ENCODE measurements at places on chromosomes 7 and 10.

DNA sequence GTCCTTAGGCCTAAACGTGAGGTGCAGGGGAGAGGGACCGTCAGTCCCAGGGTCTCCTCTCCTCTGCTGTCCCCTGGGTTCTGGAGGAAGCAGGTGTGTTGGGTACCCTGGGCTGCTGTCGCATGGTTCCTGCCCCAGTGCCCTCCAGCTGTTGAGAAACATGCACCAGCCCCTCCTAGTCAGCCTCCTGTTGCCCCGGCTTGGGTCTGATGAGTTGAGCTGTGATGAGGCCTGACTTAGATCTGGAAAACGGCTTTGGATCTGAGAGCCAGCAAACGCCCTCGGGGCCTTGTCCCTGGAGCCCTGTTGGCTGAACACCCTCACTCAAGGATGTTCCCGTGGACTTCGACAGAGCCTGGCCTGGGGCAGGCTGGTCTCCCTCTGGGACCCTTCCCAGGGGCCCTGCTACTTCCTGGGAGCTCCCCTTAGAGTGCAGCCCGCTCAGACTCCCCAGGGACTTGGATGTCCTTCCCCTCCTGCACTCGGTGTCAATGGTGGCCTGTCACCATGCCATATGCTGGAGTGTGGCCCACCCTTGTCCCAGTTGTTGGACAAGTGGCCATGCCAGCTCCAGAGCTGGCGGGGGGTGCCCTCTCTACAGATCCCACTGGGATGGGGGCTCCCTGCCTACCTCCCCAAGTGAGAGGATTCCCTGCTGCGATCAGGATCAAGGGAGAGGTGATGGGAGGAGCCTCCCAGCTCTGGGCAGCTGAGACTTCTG lies 12.3 kb downstream of the ZNF316 start:
- DNase-seq, result no peak

- no peak for DNase-seq
These were observed 398.0 kb downstream of the NXPH1 start for GRCh38 chr7:8831376-8831775.

- no peak for DNase-seq
These were observed 224.4 kb downstream of the USP6NL start for GRCh38 chr10:11387044-11387443.

- DNase-seq, result no peak
These were observed 78.1 kb upstream of the VWDE start for GRCh38 chr7:12481722-12482121.

DNA sequence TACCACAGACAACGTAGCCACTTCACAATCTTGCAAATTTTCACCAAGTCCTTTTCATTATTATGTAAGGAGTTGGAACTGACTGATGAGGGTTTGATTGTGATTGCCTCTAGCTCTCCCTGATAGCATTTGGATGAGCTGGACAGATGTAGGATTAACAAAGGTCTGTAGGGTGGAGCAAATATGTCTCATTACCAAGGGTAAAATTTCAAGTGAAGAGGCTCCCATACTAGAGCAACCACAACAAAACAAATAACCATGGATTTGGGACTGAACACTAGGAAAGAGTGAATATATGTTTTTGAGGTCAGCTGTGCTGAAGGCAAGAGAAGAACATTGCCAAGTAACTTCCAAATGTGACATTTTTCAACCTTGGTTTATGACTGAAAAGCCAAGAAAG lies 281.7 kb downstream of the NEBL start:
- no peak for DNase-seq
